ENCODE measurements at places on chromosomes 2 and 18.

DNA sequence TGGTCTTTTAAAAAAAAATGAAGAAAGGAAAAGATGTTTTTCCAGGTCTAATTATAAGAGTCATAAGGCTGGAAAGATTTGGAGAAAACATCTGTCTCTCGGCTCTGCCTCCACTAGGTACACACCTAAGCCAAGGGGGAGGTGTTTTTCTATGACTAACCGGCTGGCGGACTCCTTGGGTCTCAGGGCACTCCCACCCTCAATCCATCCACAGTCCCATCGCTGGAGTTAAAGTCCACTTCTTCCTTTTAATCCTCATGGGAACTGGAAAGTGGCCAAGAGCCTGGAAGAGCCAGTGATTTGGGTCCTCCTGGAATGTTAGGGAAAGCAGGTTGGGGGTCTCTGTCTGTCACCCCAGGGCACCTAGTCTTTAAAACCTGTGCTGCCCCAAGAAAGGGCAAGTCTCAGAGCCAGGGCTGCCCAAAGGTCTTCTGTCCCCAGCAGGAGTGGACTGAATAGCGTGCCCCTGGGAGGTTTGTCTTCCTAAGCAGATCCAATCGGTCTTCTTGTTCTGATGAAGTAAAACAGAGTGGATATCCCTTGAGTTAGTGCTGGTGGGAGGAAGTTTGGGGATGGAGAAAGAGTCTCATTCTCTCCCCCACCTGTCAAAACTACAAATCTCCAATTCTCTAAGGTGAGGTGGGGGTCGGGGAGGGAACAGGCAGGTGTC lies 66.4 kb downstream of the MCFD2 start:
- DNase-seq: no peak

- no peak for DNase-seq
Observed at GRCh38 chr2:104448661-104449440, 405.1 kb upstream of the POU3F3 start.

DNA sequence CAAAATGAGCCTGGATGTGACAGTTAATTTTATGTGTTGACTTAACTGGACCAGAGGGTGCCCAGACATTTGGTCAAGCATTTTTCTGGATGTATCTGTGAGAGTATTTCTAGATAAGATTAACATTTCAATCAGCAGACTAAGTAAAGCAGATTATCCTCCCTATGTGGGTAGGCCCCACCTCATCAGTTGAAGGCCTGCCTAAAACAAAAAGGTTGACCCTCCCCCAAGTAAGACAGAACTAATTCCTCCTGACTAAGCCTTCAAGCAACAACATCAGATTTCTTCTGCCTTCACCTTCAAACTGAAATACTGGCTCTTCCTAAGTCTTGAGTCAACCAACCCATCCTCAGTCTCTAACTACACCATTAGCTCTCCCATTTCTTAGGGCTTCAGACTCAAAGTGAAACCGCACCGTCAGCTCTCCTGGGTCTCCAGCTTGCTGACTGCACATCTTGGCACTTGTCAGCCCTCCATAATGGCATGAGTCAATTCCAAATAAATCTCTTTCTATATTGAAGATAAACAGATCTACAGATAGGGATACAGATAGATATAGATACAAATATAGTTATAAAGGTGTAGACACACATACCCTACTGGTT lies 47.9 kb downstream of the MEMO1 start:
- DNase-seq: no peak

- no peak for DNase-seq
Observed at GRCh38 chr2:45965871-45966498, 314.5 kb downstream of the PRKCE start.

DNA sequence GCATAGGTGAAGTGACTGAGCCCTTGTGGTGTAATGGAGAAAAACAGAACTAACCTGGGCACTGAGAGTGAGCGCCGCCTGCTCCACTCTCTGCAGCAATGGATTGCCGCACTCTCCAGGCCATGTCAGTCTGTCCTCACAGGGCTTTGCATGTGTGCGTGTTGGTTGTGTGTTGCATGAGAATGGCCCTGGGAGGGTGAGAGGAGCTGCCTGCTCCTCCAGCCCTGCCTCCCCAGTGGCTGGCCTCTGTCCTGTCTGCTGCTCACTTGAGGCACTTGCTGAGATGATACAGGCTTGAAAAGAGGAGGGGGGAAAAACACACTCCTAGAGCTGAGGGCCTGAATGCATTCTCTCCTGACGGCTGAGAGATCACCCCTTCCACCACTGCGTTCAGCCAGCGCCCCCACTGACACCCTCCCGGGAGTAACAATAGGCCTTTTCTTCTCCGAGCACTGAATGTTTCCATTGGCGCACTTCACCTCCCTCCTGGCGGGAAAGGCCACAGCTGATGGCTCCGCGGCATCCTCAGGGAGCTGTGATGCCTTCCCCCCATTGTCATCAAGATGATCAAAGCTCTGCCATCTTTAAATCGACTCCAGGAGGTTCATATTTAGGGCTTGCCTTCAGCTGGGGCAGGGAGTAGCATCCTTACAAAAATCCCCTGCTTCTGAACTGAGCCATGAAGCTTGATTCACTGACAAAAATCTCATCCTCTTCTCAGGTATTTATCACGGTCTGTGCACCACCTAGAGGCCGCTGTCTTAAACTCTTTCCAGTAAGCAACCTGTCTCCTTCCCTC lies 49.9 kb upstream of the DAPL1 start:
- DNase-seq: peak; percentile 58

GRCh38 chr2:160365716-160366367 lies 127.8 kb downstream of the RBMS1 start:
- DNase-seq: no peak

- DNase-seq: no peak
Observed at GRCh38 chr2:151630372-151630771, 103.9 kb downstream of the NEB start.

DNA sequence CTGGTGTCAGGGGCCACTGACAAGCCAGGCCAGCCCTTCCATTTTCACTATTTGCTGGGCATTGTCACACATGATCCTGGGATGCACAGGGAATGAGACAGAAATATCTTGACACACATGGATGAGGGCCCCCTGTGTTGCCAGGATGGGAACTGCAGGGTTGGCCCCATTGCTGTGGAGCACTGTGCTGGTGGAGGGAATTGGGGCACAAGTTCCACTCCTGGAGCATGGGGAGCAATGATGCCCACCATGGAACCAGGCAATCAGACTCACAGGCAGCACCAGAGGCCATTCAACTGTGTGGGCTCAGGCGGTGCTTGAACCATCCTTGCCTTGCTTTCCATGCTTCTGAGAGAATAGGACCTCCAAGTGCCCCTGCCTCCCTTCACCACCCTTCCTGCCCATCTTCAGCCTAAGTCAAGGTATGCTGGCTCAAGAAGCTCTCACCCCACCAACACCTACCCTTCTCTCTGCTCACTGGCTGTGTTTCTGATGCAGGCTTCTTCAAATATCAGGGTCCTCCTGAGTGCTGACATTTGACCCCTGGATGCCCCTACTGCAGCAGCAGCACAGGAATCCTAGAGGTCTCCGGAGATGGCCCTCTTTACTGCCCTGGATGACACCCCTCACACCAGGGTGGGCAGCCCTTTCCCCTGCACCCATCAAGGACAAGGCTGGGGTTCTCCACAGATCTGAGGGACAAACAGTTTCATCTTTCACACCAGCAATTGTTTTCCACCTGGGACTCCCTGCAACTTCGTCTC lies 11.0 kb downstream of the ADRA2B start:
- no peak for DNase-seq

- DNase-seq: peak; percentile 41
Observed at GRCh38 chr2:41736105-41736567, 311.7 kb upstream of the PKDCC start.

GRCh38 chr18:47566809-47567208 lies 315.3 kb upstream of the SKOR2 start:
- DNase-seq: no peak

- peak; percentile 92 for DNase-seq
Observed at GRCh38 chr18:55589625-55590291, 1.8 kb upstream of the TCF4 start.

GRCh38 chr18:2850816-2851215 lies 4.0 kb downstream of the EMILIN2 start:
- DNase-seq: no peak

DNA sequence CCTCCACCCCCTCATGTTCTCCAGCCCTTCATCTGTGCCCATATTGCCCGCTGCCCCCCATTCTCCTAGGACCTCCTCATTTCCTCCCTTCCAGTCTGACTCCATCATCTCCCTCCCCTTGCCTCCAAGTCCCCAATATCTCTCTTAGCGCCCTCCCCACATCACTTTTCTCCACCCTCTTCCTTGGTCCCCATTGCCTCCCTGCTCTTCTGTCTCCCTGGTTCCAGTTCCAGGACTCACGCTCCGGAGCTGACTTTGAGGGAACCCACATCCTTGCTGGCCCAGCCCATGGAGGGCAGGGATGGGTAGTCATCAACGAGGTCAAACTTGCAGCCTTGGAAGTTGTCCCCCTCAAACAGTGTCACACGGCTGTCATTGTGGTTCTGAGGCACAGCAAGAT lies 2.6 kb downstream of the CRYBA2 start:
- no peak for DNase-seq

DNA sequence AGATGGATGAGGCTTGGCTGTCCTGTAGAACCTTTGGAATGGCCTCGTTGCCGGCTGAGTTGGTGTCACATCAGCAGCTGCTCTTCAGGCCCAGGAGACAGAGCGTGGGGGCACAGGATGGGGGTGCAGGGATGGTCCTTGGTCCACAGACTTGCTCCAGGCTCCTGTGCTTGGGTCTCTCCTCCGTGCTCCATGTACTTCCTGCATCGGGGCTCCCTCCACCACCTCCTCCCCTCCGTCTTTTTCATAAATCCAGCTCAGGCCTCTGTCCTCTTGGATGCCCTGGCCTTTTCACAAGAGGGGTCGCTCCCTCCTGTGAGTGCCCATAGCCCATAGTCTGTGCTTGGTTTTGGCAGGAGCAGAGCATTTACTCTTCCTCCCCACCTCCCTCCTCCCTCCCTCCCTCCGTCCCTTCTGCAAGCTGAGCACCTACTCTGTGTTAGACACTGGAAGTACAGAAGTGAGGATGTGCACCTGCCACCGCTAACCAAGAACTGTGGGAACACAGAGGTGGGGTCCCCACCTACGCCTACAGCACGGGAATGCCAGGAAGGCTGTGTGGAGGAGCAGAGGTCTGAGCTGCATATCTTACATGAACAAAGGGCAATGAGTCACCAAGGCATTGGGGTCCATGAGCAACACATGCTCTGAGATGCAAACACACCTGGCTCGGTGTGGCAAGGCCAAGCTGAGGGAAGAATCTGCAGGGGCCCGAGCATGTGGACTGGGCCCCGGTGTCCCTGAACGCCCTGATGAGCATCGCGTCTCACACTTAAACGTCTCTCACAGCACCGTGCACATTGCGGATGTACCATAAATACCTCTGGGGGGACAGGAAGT lies 458.7 kb upstream of the HS6ST1 start:
- no peak for DNase-seq

DNA sequence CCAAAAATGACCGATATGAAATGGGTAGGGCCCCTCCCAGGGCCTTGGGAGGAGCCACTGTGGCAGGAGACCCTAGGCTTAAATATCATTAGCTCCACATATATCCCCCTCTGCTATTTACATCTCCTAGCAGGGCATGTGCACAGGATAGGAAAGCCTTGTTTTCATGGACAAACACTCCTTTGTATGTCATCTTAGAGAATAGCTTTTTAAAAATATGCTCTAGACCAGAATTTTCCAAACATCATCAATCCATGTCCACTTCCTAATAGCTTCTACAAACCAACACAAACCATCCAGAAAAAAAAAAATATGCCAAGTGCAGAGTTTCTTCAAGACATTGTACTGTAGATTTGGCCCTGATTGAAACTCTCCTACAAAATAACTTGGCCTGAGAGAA lies 10.8 kb downstream of the DAPL1 start:
- DNase-seq: no peak

DNA sequence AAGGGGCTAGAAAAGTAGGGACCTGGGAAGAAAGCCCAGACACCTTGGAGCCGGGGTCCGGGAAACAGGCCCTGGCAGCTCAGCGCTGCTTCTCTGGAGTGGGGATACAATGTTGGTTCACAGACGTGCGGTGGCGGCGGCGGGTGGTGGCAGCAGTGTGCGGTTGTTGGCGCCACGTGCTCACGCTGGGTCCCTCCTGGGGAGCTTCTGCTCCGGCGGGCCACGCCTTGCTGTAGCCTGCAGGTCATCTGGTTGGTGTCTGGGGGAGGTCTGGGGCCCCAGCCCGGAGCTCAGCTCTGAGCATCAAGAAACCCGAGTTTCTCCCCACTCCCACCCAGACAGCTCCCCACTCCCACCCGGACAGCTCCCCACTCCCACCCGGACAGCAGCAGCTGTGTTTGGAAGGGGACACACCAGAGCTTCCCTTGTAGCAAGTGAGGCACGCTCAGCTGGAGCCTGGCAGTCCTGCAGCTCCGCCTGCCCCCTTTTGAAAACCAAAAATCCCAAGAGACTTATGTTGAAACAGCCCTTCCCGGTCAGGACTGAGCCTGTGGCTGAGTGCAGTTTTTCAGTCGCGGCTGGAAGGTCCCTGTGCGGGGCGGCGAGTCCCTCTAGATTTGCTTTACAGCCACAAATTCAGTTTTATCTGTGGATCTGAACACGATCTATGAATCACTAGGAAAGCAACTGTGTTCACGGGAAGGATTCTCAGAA lies 46.9 kb downstream of the NFATC1 start:
- DNase-seq: no peak

DNA sequence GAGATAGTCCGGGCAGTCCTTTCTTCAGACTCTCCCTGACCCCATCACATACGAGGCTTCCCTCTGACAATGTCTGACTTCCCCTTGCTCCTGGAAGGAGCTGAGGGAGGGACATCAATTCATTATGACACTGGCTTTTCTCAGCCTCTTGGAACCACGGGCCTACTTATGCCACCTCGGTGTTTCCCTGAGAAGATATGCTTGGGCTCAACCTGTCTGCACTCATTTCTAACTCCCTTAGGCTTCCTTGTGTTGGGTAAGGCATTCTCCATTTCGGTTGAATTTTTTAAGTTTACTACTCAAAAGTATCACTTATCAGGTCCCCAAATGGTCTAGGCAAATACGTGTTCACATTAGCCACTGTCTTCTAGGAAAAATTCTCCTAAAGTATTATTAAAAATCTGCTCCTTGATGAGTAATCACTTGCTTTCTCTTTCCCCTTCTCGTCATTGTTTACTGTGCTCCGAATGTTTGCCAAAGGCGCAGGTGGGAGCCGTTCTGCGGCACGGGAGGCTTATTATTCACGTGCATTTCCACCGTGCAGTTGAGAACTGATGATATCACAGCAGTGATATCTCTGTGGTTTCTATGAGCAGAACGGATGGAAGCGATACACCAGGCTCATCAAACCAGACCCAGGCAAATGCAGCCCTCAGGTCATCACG lies 33.1 kb downstream of the ARL4C start:
- DNase-seq: no peak

All from HCEC 1CT (cell line).